NCI-H774 (cell line): ENCODE measurements at places on chromosomes 4 and X.

GRCh38 chr4:86243750-86244149 lies 116.1 kb downstream of the MAPK10 start:
- no peak for DNase-seq

GRCh38 chr4:105605493-105605892 lies 53.1 kb downstream of the ARHGEF38 start:
- no peak for DNase-seq

DNA sequence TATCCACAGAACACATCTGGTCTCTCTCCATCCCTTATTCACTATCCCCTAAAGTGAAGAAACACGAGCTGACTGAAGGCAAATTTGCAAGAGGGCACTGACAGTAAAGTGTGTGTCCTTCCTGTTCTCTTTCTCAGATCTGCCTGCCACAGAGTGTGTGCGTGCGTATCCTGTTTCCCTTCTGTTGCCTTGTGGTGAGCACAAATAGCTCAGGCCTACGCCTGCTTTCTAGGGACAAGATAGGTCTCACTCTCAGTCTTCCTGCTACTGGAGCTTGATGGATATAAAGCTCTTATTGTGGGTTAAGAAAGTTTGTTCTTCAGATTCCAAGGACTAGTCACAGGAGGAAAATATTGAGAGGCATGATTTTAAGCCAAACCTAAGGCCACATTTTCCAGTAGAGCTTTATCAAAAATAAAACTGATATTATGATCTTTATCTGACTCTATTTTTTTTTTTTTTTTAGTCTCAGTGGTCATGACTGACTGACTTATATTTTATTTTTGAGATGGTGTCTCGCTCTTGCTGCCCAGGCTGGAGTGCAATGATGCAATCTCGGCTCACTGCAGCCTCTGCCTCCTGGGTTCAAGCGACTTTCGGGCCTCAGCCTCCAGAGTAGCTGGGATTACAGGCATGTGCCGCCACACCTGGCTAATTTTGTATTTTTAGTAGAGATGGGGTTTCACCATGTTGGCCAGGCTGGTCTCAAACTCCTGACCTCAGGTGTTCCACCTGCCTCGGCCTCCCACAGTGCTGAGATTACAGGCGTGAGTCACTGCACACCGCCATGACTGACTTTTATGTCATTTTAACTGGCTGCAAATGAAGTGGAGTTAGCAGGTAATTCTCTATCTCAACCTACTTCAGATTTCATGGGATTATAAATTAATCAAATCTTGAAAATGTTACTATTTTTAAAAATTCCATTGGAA lies 140.3 kb upstream of the SH3RF1 start:
- no peak for DNase-seq

DNA sequence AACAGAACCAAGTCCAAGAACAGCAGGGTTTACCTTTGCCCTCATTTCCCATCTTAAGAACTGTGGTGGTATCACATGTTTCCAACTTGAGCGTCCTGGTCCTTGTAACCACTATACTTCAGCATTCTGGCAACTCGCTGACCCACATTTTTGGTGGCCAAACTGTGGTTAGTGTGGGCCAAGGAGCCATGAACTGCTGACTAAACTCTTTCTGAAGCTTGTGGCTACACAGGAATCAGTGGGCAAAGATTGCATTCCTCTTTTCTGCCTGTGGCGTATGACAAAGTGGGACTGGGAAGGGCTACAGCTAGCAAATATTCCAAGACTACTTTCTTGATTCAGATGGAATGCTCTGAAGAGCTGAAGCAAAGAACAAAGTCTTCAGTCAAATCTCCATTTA lies 106.3 kb upstream of the MID1 start:
- no peak for DNase-seq

GRCh38 chrX:130682990-130683389 lies 220.0 kb downstream of the ENOX2 start:
- DNase-seq: no peak

GRCh38 chr4:80184825-80185756 lies 12.2 kb upstream of the PRDM8 start:
- no peak for DNase-seq

- no peak for DNase-seq
These were observed 73.2 kb upstream of the ARMCX2 start for GRCh38 chrX:101732870-101733269.

GRCh38 chrX:24790166-24790565 lies 96.4 kb downstream of the POLA1 start:
- DNase-seq: no peak

- DNase-seq: no peak
These were observed 204.6 kb upstream of the SLIT2 start for GRCh38 chr4:20046931-20047677.

DNA sequence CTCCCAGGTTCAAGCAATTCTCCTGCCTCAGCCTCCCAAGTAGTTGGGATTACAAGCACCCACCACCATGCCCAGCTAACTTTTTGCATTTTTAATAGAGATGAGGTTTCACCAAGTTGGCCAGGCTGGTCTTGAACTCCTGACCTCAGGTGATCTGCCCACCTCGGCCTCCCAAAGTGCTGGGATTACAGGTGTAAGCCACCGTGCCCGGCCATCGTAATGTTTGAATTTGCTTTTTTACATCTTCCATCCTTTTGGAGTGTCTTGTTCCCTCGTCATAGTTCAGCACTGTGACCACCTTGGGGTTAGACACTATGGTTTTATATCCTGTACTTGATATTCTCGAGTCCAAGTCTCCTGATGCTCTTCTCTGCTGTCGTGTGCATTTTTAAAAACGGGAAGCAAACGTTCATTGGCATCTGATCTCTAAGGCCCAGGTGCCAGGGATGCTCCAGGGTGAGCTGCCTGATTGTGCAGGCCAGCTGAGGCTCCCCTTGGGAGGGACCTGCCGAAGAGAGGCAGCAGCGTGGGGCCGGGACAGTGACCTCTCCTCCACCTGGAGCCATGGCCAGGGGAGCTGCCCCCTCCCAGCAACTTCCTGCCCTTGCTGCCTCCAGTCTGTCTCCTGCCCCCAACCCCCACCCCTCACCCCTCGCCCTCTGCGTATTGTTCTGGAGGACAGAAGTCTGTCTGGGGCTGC lies 16.7 kb downstream of the DGKQ start:
- no peak for DNase-seq

GRCh38 chrX:39000802-39001201 lies 199.5 kb downstream of the MID1IP1 start:
- no peak for DNase-seq

DNA sequence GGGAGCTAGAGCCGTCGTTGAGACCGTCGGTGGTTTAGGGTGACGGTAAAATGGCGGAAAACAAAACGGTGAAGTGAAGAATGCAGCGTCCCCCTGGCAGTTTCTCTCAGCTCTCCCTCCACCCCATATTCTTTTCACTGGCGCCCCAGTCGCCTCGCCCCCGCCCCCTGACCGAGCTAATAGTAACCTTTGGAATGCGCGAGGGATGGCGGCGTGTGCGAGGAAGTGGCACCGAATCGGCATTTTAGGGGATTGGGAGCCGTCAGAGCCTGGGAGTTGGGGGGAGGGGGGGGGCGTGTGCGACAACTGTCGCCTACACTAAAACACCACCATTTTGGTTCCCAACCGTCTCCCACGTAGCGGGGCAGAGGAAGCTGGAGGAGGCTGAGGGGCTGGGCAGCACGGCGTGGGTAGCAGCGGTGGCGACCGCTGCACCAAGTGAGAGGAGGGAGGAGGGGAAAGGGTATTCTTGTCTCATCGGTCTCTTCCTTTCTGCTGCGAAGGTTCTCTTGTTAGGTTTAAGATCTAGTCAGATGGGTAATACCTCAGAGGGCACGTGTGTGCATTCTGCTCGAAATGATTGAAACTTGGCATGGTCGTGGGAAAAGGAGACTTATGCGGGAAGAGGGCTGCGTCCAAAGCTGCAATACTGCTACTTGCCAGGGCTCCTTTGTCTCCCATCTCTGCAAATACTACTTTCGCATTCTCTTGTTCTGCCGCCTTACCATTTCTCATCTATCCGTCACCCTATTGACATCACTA lies 840 bp downstream of the ZNF711 start:
- DNase-seq: no peak

DNA sequence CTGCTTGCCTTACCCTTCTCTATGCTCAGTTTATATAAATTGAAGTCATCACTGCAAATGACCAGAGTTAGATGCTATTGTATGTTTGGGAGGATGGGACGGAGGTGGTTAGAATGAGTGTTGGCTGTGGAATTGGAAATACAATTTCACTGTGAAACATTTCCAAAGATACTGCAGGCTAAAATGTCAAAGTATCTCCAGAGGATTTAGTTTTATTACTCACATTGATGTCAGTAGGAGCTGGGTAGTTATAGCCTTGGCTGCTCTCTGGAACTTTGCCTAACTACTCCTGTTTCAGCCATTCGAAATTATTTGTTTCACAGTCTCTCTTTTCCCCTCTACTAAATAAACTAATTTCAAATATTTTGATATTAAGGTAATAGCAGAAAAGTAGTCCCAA lies 92.6 kb upstream of the PPP3CA start:
- DNase-seq: no peak

DNA sequence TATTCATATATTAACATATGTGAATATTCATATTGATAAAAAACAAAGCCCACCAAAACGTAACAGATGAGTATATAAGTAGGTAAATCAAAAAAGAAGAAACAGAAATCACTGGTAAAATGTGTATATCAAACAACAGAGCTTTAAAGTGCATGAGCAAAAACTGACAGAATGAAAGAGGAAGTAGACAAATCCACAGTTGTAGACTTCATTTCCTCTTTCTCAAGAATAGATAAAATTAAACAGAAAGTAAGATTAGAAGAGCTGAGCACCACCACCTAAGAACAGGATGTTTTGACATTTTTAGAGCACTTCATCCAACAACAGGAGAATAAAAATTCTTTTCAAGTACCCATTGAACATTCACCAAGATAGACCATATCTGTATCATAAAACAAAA lies 64.6 kb downstream of the CNKSR2 start:
- no peak for DNase-seq

GRCh38 chr4:5568931-5569330 lies 139.4 kb downstream of the EVC2 start:
- DNase-seq: no peak

DNA sequence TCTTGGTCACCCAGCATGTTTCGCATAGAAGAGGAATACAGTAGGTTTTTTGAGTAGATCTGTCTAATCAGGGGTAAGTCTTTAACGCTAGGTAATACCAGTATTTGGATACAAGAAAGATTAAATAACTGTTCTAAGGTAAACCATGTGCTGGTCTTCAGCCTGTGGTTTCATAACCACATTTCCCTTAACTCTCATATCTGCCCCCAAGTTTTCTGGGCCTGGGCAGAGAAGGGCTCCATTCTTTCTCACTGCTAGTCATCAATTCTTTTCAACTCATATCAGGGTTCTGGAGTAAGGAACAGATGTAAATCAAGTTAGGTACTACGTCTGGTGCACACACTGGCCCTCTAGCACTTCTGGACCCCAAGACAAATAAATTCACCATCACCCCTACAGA lies 49.0 kb downstream of the DHX15 start:
- no peak for DNase-seq

- DNase-seq: no peak
These were observed 7.1 kb downstream of the FAT4 start for GRCh38 chr4:125321709-125322365.
